Stimulated activated CD8-positive, alpha-beta memory T cell treated with anti-CD3 and anti-CD28 coated beads, Interleukin-4, amount 100 ng/mL, for 1 hour (primary cell): ENCODE measurements at places on chromosomes 13 and 19.

- DNase-seq, result no peak
These were observed 7.3 kb downstream of the IFNL3 start for GRCh38 chr19:39237200-39238184.

DNA sequence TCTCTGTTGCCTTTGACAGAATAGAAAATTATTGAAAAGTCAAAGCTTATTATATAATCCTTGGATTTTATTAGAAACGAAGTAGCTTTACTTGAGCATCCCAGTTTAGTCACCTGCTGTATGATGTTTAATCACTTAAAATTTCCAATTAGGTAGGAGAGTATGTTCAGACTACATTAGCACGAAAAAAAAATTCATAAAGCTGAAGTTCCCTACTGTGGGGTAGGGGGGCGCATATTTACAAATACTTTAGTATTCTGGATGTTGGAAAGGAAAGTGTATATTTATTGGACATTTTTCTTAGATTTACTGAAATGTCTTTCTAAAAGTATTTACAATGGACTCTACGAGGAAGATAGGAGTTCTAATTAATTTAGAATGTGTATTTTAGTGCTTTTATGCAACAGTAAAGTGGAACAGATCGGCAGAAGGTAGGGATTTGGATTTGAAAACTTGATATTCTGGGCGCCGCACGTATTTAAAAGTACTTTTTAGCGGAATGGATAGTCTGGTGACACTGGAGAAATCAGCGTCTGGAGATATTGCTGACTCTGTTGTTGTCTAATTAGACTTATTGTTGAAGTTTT lies 1.9 kb downstream of the CDK8 start:
- no peak for DNase-seq

GRCh38 chr13:19618977-19619376 lies 14.5 kb upstream of the MPHOSPH8 start:
- DNase-seq, result no peak

DNA sequence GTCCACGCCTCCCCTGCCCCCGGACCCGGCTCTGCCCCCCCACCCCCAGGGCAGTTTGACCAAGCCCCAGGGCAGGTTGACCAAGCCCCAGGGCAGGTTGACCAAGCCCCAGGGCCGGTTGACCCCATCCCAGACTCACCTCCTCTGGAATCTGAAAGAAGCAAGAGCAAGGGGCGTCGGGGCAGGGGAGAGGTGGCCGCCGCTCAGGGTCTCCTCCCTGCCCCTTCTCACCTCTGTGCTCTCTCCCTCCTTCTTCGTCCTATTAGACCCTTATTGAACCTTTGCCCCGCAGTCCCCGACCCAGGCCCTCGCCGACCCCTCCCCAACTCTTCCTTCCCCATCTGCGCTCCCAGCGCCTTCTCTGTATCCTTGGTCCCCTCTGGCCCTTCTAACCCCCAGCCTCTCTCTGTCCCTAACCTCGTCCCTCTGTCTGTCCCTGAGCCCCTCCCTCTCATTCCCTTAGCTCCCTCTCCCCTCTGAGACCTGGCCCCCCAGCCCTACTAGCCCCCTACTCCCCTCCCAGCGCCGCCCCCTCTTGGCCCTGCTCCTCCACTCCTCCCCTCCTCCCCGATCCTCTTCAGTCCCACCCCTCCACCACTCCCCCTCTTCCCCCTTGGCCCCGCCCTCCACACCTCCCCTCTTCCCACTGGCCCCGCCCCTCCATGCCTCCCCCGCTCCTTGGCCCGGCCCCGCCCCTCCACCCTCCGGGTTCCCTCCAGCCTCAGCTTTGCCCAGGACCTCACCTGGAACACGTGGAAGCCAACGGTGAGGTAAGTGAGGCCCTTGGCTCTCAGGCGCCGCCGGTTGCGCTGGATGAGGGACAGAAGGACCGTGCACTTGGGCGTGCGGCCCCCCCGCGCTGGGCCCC lies 7.6 kb downstream of the CAPN12 start:
- peak; percentile 38 for DNase-seq

GRCh38 chr19:54616821-54617560 lies 13.3 kb upstream of the LILRB1 start:
- DNase-seq, result no peak

DNA sequence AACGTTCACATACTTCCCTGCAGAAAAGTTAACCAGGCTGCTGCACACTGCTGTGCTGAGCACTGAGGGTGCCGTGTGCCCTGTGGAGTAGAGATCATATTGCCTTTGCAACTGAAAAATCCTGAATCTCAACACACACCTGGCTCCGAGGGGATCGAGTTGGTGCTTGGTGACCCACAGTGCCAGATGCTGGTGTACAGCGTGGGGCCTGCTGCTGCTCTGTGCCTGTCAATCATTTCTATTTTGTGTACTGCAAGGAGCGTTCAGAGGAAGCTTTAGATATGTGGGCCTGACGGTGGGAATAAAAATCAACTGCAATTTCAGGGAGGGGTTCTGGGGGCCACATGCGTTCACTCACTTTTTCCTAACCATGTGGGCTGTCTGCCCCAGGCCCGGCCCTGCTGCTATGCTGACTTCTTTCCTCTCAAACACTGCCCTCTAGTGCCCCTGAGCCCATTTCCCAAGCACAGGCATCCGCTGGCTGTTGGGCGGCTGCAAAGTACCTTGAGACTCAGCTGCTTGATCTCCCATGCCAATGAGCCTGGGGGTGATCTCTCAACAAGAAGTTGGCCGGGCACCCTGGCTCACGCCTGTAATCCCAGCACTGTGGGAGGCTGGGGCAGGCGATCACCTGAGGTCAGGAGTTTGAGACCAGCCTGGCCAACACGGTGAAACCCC lies 9.7 kb upstream of the LENG8 start:
- no peak for DNase-seq

GRCh38 chr19:29576046-29576606 lies 30.0 kb upstream of the POP4 start:
- no peak for DNase-seq

DNA sequence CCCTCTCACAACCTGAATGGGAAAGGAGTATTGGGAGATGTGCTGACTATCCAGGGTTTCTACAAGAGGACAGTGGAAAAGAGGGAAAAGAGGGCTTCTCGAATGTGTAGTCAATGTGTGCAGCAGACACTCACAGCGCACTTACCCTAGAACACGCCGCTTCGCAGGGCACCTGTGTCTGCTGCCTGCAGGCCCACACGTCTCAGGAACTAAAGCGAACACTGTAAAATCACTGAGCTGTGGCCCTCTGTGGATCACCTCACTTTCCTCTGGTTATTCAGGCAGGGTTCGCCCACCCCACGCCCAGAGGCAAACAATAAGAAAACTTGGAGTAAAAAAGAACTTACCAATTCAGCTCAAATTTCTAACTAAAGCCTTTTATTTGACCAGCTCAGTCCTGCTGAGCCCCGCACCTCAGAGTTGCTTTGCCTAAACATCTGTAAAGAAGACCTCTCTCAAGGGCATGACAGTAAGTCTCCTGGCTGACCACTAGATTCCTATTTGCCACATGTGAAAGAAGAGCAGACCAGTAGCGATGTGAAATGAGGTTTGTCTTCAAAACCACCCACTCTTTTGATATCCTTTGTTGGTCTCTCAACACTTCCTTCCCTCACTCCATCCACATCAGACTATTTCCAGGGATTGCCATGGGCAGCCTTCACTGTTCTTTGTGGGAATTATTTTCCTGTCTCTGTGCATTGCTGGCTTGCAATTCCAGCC lies 19.3 kb upstream of the DOCK9 start:
- DNase-seq, result no peak

GRCh38 chr19:18306209-18306887 lies 16.5 kb downstream of the LSM4 start:
- no peak for DNase-seq
